ENCODE measurements at places on chromosomes 1 and 21.

DNA sequence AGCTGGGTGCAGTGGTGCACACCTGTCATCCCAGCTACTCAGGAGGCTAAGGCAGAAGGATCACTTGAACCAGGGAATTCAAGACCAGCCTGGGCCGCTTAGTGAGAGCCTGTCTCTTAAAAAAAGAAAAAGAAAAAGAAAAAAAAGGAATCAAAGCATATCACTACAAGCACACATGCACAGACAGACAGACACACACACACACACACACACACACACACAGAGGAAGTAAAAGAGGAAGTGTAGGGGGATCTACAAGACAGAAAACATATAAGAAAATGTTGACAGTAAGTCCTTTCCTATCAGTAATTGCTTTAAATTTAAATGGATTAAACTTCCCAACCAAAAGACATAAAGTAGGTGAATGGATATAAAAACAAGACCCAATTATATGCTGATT lies 180.3 kb downstream of the FAF1 start:
- no peak for DNase-seq

- no peak for DNase-seq
Measured at GRCh38 chr1:60427701-60428100, 354.1 kb upstream of the C1orf87 start.

DNA sequence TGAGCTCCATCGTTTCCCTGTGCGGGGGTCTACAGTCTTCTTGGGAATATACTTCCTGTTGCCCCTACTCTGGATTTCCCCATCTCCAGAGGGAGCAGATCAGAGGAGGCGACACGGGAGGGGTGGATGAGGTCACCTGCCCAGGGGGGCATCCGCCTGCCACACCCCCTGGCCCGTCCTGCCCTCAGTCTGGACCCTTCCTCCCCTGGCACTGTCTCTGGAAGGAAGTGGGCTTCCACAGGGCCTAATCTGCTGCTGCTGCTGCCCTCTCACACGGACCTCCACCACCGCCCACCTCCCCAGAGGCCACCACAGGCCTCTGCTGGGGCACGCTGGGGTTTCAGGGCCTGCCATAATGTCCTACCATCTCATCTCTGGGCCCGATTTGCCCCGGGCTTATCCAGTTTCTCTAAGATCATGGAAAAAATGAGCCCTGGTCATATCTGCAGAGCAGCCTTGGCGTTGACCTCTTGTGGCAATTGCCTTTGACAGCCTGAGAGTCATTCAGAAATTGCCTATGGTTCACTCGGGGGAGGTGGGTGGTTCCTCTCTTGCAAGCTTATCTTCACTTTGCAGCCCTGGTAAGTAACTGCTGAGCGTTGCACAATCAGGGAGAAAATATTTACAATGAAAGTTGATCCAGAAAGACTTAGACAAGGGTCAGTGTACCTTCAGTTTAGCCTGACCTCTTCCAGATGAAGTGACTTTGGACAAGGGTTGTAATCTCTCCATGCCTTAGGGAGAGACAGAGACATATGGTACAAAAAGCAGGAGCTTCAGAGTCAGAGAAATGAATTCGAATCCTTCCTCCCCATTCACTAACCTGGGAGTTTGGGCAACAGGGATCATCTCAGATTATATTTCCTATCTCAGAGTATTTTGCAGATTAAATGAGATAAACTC lies 252.4 kb downstream of the TOMM20 start:
- DNase-seq: no peak

DNA sequence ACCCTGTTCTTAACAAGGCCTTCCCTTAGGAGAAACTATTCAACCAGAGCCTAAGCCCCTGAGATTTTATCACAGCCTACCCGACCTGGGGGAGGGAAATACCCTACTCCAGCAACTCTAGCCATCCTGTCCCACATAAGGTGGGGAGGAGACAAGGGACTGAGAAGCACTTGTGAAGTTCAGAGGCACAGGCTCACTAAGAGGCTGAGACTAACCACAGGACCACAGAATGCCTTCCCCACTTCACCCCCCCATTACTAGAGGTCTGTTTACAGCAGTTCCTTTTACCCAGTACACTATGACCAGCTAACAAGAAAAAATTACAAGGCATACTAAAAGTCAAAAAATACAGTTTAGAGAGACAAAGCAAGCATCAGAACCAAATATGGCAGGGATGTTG lies 86.8 kb downstream of the TEX35 start:
- DNase-seq: no peak

GRCh38 chr1:75165264-75165663 lies 31.1 kb downstream of the LHX8 start:
- no peak for DNase-seq

- DNase-seq: no peak
Measured at GRCh38 chr1:119011116-119011515, 23.0 kb upstream of the TBX15 start.

DNA sequence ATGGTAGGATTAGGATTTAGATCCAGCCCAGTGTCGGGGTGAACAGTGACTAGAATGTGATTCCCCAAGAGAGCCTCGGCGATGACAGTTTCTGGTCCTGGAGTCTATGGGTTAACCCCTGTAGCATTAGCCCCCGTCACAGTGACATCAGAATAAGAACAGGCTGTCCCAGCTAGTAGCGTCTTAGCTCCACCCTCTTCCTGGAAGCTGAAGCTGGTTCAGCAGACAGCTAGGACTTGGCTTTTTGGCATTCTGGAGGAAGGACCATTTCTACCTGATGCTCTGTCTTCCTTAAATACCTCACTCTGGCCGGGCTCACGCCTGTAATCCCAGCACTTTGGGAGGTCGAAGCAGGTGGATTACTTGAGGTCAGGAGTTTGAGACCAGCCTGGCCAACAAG lies 5.0 kb downstream of the NDUFS2 start:
- no peak for DNase-seq

- DNase-seq: no peak
Measured at GRCh38 chr21:37704751-37705150, 211.5 kb downstream of the KCNJ6 start.

DNA sequence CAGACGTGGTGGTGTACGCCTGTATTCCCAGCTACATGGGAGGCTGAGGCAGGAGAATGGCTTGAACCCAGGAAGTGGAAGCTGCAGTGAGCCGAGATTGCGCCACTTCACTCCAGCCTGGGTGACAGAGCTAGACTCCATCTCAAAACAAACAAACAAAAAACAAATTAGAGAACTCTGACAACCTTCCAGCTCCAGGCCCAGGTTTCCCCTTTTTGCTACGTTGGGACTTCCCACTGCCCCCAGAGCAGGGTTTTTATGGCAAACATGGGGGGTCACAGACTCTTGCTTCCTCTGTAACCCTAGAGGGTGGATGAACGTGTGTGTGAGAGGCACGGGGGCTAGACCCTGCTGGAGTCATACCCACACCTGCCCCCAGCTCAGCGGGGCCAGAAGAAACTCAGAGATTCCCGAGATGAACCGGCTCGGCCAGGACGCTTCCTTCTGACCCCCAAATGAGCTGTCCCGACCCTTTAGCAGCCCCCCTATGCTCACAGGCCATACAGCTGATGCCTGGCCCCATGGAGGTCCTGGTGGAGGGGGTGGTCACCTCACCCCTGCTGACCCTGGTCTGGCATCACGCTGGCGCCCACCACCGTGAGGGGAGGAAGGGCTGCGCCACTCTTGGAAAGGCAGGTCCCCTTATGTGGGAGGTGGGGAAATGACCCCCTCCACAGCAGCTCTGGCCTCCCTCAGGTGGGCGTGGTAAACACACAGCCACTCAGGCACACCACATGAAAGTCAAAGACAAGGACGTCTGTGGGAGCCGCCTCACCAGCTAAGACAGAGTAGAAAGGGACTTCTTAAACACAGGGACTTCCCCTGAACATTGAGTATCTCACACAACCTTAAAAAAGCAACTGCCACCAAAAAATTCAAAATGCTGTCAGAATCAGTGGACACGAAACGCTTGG lies 7.1 kb downstream of the GPR157 start:
- no peak for DNase-seq

DNA sequence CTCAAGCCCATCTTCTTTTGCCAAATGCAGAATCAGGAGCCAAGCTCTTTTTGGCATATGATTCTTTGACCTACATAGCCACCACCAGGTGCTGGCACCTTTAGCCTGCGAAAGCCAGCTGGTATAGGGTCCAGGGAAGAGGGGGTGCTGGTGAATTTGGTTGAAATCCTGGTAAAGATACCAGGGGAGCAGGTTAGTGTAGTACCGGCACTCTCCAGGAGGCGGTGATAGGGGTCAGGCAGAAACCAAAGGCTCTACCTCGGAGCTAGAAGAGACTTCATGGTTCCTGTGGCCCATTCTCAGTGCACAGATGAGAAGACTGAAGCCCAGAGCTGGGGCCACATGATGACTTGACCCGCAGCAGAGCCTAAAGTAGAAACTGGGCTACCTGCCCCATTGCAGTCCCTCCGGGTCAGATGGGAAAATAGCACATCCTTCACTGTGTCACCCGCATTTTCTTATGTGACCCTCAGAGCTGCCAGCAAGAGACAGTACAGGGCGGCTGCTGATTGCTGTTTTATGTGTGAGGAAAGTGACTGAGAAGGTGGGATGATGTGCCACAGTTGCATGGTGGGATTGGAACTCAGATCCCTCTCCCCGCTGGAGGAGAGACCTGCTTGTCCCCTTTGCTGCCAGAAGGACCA lies 36.0 kb upstream of the IL19 start:
- peak; percentile 74 for DNase-seq

DNA sequence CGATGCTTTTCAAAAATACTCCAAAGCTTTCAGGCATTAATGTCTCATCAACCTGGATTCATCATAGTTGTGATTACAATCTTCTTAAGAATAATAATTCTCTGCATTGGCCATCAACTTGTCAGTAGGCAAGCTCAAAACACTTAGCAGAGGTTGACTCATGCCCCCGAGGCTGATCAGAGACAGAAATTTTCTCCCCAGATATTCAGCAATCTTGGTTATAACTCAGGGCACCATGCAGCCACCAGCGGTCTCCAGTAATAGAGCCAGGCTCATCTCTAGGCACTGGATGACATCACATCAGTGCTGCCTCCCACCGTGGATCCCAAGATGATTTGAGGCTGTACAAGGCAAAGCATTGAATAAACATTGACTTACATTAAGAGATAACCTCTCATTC lies 14.3 kb upstream of the IFFO2 start:
- DNase-seq: no peak

- DNase-seq: peak; percentile 46
Measured at GRCh38 chr21:44702973-44703730, 6.2 kb downstream of the KRTAP10-12 start.

DNA sequence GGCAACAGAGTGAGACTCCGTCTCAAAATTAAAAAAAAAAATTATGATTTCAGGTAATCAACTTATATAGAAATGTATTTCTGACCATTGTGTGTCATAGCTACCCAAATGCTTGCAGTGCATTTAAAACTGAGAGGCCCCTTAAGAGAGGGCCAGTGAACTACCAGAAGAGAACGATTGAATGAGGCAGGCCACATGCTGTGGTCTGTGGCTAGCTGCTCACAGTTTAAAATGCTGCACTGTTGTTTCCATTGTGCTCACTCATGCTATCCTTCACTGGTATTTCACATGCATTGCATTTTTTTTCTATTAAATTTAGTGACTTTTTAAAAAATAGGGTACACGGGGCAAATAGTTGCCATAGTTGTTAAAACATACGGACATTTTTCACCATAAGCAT lies 26.0 kb downstream of the CHML start:
- DNase-seq: no peak

DNA sequence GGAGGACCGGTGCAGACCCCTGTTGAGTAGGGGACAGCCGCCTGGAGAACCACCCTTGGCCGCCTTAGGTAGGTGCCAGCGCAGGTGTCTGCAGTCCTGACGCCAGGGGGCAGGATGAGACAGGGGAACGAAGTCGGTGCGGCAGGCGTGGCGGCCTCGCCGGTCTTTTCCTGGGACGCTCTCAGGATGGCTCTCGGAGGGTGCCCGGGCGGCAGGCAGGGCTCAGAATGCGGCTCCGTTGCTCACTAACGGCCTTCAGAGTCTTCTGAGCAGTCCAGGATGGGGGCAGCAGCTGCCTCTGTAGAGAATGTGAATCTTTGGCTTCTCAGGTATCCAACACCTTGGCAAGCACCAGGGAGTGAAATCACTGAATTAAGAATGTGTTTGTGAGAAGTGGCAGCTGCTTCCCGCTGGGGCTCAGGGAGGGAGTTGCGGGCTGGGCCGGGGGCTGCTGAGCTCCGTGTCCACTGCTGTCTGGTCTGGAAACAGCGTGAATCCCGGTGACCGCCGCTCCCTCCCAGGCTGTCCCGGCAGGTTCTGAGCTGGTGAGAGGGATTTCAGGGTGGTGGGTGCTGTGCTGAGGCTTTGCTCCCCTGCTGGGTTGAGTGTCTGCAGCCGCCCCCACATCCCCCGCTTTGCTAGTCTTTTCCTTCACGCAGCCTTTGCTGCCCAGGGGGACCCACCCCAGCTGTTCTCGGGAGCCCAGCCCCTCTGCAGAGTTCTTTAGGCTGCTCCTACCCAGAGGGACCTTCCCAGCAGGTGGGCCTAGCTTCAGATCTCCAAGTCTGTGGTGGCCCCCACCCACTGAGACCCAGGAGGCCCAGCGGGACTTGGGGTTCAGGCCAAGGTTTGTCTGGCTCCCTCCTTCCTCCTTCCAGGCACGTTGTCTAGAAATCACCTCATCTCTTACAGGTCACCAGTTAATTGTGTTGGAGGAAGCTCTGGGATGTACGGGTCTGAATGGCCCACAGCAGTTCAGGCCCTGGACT lies 11.1 kb upstream of the C1orf174 start:
- DNase-seq: peak; percentile 91

DNA sequence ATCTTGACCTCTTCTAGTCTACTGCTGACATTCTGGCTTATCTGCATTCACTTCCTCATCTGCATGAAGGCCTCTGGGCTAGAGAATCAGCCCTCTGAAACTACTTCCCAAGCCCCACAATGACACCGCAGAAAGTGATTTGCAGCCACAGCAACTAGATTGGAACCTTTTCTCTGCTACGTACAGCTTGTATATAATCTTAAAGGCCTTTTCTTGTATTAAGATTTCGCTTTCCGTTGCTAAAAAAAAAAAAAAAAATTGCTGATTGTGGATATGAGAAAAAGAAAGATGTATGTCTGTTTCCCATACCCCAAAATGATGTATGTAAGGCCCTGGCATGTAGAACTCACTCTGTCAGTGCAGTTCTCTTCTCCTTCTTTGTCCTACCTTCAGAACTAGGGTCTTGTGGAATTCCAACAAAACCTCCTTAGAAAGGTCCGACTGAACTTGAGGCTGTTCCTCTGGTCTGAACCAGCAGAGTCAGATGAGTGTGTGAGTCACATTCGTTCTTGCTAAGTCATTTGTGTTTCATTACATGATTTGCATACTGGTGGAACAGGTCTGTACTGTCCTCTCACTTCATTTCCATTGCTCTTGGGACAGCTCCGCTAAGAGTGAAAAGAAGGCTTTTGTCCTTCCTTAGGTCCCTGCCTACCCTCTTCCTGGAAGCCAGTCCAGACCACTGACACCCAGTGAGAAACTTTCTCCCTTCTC lies 62.7 kb downstream of the PLPP3 start:
- DNase-seq: no peak

- no peak for DNase-seq
Measured at GRCh38 chr1:154418062-154418921, 13.1 kb downstream of the IL6R start.

DNA sequence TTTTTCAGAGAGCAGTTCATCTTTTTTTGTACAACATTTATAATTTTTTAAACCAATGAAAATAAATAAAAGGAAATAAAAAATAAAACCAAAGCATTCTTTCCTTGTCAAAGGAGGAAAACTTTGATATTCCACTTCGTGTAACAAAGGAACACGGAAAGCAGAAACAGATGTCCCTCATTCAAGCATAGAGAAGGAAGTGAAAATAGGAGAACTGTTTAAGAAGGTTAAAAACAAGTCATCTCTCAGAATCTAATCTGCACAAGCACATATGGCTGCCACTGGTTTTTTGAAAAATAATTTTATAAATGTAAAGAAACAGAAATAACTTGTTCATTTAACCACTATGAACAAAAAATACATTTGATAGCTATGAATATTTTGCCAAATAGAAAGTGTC lies 35.9 kb upstream of the ZNF644 start:
- DNase-seq: no peak
